ENCODE measurements at places on chromosomes 16 and 17. TPM values are rescaled to one million over a fixed set of nuclear protein-coding genes. Genes with fewer than 3 reads are reported as not detected.

DNA sequence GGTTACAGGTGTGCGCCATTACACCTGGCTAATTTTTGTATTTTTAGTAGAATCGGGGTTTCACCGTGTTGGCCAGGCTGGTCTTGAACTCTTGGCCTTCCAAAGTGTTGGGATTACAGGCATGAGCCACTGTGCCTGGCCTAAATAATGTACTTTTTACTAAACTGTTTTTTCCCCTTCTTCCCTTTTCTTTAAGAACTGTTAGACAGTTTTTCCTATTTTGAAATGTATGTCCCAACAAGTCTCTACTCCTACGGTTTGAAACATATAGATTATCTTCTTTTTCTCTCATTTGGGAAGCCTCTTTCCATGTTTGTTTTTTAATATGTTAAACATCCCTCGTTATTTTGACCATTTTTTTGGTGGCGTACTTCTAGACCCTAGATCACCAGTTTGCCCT, 9.6 kb downstream of the UTP18 start:
- DNase-seq: no peak

- no peak for DNase-seq
These were observed 94.7 kb upstream of the SIAH1 start for GRCh38 chr16:48479955-48480354.

- no peak for DNase-seq
These were observed 17.4 kb upstream of the NOS2 start for GRCh38 chr17:27817731-27818130.

DPEP3 gene
- 0.96 TPM for total RNA-seq

NLK gene
- total RNA-seq: 18.3 TPM

All from natural killer cell (primary cell).